Mesendoderm (in vitro differentiated cells): ENCODE measurements at places on chromosomes 3 and 15.

GRCh38 chr3:136192831-136193230 lies 3.3 kb downstream of the MSL2 start:
- no peak for DNase-seq

DNA sequence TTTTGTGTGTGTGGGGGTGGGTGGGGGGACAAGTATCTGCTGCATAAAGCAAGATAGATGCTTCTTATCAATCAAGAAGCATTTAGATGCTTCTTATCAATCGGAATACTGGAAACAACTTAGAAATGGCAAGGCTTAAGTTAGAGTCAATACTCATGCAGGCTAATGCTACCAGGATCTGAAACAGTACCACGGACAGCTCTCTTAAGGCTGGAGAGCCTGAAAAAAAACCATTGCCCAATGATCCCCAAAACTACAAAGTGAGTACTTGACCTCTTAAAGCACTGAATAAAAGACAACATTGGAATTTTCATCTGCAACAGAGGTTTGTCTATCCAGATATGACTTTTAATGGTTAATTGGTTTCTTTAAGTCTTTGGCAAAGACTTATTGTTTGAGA lies 262.3 kb downstream of the GAP43 start:
- peak; percentile 40 for DNase-seq

DNA sequence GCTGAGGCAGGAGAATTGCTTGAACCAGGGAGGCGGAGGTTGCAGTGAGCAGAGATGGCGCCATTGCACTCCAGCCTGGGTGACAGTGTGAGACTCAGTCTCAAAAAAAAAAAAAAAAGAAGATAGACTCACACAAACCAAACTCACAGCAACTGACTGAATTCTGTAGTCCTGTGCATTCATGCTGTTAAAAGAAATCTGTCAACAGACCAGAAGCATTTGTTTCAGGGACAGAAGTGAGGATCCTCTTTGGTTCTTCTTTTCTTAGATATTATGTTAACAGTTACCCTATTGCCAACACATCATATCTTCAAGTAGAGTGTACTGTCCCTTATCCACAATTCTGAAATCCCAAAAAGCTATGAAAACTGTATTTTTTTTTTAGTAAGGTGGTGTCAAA lies 192.4 kb downstream of the CDIN1 start:
- no peak for DNase-seq

GRCh38 chr15:68316061-68316804 lies 38.7 kb downstream of the FEM1B start:
- peak; percentile 66 for DNase-seq

DNA sequence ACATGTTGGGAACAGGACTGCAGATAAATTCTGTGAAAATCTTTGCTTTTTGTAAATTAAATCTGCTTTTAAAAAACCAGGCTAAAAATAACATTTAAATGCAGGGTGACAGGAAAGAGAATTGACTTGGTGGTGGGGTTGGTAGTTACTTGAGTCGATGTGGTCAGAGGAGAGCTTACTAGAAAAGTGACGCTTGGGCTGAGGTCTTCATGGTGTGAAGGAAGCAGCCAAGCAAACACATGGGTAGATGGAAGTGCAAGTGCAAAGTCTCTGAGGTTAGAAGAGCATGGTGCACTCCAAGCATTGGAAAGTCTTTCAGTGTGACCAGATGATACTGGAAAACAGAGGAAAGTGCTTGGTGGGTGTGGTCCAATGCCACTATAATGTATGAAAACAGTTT lies 86.4 kb upstream of the THBS1 start:
- DNase-seq = no peak

DNA sequence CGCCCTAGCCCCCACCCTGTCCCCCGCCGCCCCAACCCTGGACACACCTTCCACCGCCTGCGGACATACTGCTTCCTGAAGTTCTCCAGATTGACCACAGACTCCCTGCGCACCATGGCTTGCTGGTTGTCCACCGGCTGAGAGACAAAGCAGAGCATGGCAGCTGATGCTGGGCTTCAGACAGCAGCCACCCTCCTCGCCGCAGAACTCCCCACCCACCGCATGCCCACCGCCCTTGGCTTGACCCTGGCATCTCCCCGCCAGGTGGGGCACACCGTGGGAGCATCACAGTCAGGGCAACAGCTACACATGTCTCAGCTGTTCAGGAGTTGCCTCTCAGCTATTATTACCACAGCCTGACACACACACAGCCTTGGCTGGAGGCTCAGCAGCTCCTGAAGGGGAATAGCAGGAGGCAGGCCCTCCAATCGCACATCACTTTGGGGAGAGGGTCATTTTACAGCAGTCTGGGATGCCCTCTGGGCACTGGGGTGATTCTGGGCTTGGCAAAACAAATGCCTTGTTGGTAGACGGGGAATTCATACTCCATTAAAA lies 78.4 kb upstream of the HERC1 start:
- DNase-seq = no peak

DNA sequence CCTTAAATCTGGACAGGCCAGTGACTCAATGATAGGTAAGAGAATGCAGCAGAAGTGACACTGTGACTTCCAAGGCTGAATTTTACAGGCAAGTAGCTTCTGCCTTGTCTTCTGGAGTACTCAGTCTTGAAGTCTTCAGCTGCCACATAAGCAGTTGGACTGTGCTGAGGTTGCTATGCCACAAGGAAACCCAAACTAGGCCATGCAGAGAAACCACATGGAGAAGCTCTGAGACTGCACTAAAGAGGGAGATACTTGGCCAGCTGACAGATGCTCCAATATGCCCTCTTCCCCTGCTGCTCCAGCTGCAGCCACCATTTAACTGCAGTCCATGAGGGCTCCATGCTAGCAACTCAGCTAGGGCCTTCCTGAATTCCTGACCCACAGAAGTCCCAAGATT lies 119.4 kb upstream of the GADL1 start:
- no peak for DNase-seq

DNA sequence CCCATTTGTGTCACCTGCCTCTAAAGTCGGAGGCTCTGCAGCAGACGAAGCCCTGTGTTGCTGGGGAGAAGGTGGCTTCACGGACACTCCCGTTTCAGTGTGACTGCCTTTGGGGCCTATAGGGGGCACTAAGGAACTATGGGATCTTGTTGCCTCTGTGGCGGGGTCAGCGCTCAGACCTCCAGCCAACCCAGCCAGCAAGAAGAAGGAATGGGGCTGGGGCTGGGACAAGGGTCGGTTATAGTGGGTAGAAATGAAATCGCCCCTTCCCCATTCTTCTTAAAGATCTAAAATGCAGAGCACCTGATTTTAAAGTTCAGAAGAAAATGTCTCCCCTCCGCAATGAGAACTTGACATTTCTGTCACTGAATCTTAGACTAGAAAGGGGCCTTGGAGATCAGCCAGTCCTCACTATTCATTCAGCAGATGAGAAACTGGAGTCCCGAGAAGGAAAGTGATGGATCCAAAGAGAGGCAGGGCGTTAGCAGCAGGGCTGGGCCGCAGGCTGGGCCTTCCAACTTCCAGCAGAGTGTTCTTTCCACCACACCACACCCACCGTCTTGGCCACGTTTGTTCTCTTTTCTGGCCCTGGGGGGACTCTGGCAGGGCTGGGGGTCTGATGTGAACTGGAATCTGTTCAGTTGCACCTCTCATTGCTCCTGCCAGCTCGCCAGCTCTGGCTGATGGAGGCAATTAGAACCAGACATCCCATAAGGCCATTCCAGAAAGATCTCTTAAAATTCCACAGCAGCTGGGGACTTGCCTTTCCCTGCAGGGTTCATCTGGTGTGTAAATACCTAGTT lies 195.4 kb downstream of the OPA1 start:
- DNase-seq = peak; percentile 92

DNA sequence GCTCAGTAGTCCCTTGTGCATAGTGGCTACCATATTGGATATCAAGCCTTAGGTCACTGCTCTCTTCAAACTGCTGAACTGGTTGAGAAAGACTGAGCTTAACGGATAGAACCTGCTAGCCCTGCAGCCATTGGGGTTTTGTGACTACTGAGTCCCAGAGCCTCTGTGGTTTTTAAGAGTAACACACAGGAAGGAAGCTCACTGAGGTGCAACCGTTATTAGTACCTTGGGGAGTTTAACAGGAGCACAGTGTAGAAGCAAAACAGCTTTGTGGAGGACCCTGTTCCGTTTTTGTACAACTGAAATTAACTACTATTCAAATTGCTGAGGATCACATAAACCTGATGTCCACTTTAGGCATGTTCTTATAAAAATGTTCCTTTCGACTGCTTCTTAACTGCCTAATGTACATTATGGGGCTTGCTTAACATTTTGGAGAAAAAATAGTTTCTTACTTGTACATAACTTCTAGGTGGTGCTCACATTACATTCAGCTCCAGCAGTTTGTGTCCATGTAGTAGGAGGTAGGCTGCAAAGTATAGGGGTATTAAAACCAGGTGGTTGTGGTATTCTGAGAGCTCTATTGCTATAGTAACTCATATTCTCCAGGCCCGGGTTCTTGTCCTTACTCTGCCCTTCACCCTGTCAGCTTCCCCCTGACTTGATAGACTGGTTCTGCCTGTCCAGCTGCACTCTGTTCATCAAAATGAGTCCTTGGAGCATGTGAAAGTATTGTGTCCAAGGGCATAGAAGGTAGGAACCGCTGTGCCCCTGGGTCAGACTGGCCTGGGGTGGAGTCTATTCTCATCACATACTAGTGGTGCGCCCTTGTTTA lies 17.3 kb downstream of the PXK start:
- no peak for DNase-seq

- DNase-seq = peak; percentile 56
Measured at GRCh38 chr3:139481116-139481515, 4.8 kb upstream of the RBP2 start.
